ENCODE measurements at places on chromosomes 7 and 10. TPM values are rescaled to one million over a fixed set of nuclear protein-coding genes. Genes with fewer than 3 reads are reported as not detected.

Gene FAM25G
- total RNA-seq = not detected

Gene XPNPEP1
- total RNA-seq = 94.8 TPM

- DNase-seq = peak; percentile 70
Measured at GRCh38 chr10:131786756-131787605, 113.8 kb upstream of the PPP2R2D start.

GRCh38 chr7:154336295-154336694, 284.1 kb downstream of the DPP6 start:
- no peak for DNase-seq

DNA sequence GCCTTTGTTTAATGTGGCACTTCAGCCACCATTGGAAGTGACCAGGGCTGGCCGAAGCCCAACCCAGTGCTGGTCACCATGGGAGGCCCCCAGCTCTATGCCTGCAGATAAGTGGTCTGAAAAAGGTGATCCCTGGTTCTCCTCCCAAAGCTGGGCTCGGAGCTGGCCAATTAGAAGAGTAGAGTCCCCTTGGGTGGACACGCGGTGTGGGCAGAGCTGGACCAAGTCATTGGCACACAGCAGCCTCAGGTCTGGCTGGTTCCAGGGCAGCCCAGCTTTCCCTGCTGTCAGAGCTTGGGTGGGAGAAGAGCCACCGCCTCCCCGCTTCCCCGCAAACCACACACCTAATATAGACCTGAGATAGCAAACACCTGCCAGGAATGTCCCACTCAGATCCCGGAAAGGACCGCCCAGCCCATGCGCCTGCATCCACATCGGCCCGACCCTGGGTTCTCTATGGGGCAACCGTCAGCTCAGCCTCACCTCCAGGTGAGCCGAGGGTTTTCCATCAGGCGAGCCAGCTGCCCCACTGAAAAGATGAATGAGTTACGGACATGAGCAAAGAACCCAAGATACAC, 84.3 kb downstream of the TCERG1L start:
- DNase-seq = no peak

- DNase-seq = no peak
Measured at GRCh38 chr7:94466516-94466915, 43.1 kb upstream of the CASD1 start.

GRCh38 chr10:7410862-7411670, at the start of gene SFMBT2:
Gene SFMBT2, minus strand, starts transcription at chr10:7411034. Its CDS starts 29,136 bp downstream, at chr10:7381898.
- peak; percentile 82 for DNase-seq

GRCh38 chr10:80464557-80465450, 10.7 kb downstream of the TSPAN14 start:
- peak; percentile 93 for DNase-seq

DNA sequence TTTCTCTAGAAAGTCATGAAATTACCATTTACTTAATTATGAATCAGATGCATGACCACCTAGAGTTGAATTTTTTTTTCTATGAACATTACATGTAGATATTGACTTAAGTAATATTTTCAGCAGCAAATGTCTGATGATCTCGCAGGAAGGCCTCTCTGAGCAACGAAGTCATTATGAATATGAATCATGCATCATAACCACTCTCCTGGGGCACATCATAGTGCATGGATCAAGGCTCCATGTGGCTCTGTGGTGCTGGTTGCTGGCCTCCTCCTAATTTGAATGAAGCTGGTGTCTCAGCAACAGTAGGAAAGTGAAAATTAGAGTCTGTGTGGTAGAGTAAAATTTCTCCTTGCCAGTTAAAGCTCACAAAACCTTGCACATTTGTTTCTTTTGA, 121.4 kb upstream of the INHBA start:
- no peak for DNase-seq

Gene ANKRD61
- total RNA-seq = not detected

Gene SLC26A5
- total RNA-seq = not detected

Gene ZNF212
- 15.7 TPM for total RNA-seq

DNA sequence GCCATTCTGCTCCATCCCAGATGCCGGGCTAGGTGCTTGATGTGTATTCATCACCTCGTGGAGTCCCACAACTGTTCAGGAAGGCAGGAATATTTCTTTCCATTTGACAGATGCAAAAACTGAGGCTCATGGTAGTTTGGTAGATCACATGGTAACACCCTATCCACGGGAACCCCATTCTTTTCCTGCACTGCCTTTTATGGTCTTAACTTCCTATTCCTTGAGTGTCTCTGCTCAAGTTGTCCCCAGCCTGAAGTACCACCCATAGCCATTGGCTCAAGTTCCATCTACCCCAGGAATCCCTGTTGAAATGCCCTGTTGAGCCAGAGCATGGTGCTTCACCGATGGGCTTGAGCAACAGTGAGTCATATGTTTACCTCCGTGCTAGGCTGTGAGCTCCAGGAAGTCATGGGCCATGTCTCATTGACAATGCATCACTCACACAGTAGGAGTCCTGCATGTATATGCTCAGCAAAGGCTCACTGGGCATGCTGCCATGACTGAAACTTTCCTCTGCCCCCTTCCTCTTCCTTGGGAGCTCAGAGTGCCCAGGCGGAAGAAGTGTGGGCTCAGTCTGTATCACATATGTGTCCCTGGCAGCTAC, 71.7 kb upstream of the ADAM12 start:
- no peak for DNase-seq

Gene PLAC9
- total RNA-seq = not detected

DNA sequence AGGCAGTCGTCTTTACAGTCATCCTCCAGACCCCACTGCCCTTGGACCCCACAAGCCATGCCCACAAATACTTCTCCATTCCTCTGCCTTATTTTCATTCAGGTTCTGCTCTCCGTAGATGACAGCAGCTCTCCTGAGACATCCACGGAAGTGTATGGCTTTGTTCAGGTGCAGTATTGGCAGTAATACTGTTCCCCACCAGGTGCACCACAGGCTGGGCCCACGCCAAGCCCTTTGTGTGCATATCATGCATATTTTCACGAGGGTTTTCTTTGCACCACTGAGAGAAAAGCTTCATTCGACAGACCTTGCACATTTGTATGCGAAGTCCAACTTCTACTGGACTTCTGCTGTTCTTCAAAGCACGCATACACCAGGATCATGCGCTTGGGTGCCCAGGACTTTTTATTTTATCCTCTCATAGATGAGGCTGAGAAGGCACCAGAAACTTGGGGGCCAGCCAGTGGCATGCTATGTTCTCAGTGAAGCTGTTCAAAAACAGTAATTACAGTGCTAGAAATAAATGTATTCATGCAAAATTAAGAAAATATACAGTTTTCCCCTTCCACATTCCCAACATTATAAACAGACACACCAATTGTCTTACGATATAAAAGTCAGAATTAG, 37.8 kb upstream of the PITRM1 start:
- DNase-seq = no peak

Gene CALHM3
- not detected for total RNA-seq

Gene MMRN2
- total RNA-seq = 0.28 TPM

DNA sequence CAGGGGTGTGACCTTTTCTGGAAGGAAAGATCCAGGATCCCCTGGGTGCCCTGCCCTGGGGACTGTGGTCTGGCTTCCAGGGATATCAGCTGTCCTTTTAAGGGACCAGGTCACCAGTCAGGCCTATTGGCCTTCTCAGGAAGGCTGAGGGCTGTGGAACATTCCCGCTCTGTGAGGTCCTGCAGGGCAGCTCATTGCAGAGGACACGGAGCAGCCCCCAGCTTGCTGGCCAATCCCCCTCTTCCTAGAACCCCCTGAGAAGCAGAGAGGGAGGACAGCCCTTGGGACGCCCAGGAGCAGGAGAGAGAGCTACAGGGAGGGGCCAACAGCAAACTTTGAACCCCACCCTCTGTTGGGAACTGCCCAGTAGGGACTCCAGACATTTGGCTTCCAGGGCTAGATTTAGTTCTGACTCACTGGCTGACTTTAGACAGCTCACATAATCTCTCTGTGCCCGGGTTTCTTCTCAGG, 67.9 kb upstream of the COL13A1 start:
- no peak for DNase-seq

Gene ZNF107
- 9.1 TPM for total RNA-seq

DNA sequence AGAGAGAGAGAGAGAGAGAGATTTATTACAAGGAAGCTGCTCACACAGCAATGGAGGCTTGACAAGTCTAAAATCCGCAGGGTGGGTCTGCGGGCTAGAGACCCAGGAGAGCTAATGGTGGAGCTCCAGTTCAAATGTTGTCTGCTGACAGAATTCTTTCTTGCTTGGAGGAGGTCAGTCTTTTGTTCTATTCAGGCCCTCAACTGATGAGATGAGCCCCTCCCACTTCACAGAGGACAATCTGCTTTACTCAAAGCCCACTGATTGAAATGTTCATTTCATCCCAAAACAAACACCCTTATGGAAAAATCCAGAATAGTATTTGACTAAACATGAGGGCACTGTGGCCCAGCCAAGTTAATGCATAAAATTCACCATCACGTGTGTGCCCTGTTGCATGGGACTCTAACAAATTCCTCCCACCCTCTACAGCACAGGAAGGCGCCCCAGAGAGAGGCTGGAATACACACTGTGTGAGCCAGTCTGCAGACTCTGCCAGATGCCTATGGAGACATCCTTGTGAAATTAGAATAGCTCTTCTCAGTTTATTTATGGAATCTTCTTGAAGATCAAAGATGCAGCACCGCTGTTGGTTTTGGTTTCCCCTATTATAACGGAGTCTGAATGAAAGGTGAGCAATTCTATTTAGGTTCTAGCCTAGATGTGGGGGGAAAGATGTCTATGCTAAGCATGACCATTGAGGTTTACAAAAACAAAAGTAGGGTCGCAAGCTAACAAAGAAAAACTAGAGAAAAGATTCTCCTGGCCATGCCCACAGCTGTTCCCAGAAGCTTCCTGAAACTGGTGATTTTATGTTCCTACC, 123.0 kb upstream of the SFMBT2 start:
- no peak for DNase-seq

All from neural progenitor cell (in vitro differentiated cells).